GOT3 (cell line): ENCODE measurements at places on chromosomes 1 and 21.

- no peak for DNase-seq
Observed at GRCh38 chr1:910881-911721, 12.6 kb upstream of the SAMD11 start.

DNA sequence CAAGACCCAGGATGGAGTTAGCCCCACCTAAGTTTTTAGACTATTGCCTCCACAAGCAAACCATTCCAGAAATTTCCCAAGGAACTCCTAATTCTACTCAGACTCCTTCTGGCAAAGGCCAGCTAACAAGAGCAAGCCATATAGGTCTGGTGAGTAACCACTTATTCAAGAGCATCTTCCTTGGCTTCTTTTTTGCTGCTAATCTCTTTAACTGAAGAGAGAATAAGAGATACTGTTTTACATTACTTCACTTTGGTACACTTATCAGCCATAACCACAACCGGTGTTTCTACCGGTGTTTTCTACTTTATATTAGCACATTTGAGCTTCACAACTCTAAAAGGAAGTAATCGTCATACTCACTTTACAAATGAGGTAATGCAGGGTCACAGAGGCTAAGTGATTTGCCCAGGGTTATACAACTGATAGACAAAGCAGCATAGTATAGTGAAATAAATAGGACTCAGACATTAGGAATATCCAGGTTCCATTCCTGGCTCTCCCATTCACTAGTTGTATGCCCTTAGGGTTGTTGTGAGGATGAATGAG, 1.7 kb upstream of the EPS15 start:
- DNase-seq, result no peak

DNA sequence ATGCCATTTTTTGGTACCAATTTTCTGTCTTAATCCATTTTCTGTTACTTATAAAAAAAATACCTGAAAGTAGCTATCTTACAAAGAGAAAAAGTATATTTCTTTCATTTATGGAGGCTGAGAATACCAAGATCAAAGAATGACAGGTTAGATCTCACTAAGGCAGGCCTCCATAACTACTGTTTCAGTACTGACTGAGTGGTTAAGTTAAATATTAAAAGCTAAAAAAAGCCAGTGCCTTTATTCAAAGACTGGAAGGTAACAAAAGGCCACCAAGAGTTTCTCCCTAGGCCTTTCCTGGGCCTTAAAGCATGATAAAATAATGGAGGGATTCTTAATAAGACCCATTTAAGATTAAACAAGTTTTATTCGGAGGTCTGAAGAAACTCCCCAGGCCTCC, 687.7 kb upstream of the ADGRL4 start:
- DNase-seq, result no peak

DNA sequence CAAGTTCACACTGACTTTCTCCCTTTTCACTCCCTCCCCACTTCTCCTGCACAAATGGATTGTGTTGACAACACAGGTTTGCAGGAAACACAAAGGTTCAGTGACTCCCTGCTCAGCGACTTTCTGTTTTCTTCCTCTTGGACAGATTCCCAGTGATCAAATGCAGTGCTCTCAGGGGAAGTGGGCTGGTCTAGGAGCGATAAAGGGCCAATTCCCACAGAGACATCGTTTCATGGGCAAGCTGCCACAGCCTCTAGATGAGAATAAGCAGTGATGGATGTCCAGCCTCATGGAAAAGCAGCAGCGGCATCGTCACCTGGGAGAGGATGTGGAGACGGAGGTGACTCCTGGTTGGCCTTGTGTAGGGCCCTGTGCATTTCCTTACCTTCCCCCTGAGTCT, 30.6 kb downstream of the FYB2 start:
- no peak for DNase-seq

- no peak for DNase-seq
Observed at GRCh38 chr1:231610388-231610787, 16.2 kb upstream of the DISC1 start.

GRCh38 chr1:245656189-245656717, 501.5 kb downstream of the KIF26B start:
- DNase-seq, result no peak

GRCh38 chr1:200783926-200784325, 45.2 kb downstream of the CAMSAP2 start:
- DNase-seq, result no peak

DNA sequence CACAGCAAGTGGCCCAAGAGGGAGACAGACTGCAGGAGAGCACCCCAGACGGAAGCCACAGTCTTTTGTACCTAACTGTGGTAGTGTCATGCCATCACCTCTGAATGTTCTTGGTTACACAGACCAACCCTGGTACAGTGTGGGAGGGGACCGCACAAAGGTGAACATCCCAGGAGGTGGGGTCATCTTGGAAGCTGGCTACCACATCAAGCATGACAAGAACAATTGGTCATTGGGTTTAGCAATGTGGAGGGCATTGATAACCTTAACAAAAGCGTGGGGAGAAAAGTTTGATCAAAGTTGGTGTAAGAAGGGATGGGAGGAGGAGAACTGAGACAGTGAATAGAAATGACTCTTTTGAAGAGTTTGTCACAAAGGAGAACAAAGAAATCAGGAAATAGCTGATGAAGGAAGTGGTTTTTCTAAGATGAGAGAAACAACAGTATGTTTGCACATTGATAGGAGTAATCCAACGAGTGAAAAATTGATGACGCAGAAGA, 87.1 kb upstream of the CACNA1E start:
- DNase-seq, result no peak

- no peak for DNase-seq
Observed at GRCh38 chr1:67952071-67952470, 98.4 kb downstream of the DIRAS3 start.

DNA sequence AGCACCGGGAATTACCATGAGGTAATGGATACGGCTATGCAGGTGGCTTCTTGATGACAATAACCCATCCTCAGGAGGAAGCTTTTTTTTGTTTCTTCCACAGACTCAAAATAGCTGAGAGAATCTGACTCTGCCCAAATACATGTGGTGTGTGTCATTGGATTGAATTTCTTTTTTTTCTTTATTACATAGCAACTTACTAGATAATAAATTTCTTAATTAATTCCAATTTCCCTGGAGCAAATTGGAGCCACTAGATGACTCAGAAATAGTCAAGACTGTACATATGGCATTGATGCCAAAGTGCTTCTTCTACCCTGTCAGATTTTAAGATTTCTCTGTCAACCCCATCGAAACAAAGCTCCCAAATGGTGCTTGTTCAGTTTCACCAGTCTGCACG, 42.7 kb downstream of the L1TD1 start:
- no peak for DNase-seq
